ENCODE measurements at places on chromosomes 2 and 18.

- DNase-seq, result no peak
Measured at GRCh38 chr2:101803128-101803527, 105.6 kb downstream of the MAP4K4 start.

GRCh38 chr2:348361-348916 lies 60.5 kb upstream of the ALKAL2 start:
- no peak for DNase-seq

DNA sequence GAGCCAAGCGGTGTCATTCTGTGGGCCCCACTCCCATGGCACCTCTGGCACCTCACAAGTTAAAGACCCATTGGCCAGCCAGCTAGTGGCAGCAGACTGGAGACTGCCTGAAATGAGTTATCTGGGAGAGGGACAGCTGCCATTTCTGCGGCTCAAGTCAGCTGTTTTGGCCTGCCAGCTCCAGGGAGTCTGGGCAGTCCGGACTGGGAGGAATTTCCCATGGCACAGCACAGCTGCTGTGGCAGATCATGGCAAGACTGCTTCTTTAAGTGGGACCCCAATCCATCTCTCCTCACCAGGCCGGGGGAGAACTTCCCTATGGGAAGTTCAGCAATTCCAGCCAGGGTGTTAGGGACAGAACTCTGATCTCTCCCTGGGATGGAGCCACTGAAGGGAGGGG lies 2187.6 kb upstream of the CELF4 start:
- no peak for DNase-seq

GRCh38 chr2:155377266-155377680 lies 678.8 kb downstream of the KCNJ3 start:
- no peak for DNase-seq

- DNase-seq, result no peak
Measured at GRCh38 chr2:218855305-218856166, 4.1 kb upstream of the WNT6 start.

GRCh38 chr18:5456577-5457461 lies 87.0 kb downstream of the EPB41L3 start:
- DNase-seq, result no peak

GRCh38 chr18:65523461-65523860 lies 227.4 kb upstream of the CDH7 start:
- DNase-seq, result no peak

- no peak for DNase-seq
Measured at GRCh38 chr18:8765783-8766463, 60.6 kb downstream of the MTCL1 start.

DNA sequence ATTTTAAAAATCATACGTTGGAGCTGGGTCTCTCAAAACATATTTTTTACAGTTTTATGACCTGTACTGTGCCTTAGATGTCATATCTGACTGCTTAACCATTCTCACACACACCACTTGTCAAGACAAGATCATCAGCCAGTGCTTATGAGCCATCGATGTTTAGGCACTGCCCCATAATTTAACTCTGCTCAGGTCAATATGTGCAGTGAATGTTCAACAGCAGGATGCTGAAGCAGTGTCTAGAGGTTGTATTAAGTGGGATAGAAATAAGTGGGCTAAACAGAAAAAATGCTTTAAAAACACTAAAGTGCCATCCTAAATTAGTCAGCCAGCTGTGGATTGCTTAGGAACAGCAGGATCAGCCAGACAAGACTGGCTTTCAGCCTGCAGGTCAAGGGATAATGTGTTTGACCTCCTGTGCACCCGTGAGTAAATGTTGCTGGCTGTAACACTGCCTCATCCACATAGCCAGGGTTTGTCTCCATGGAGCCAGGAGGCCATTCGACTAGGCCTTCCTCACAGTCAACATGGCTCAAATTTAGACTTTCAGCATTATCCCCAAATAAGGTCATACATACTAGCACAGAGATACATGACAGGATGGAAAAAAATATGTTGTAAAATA lies 139.0 kb upstream of the NXPH2 start:
- DNase-seq, result no peak

GRCh38 chr2:207357216-207357615 lies 172.5 kb upstream of the CREB1 start:
- no peak for DNase-seq

GRCh38 chr2:45622336-45623075 lies 11.4 kb upstream of the SRBD1 start:
- no peak for DNase-seq

GRCh38 chr2:241235859-241236593 lies 47.5 kb downstream of the ANO7 start:
- no peak for DNase-seq

GRCh38 chr2:9757501-9758264 lies 85.6 kb upstream of the TAF1B start:
- DNase-seq, result no peak

GRCh38 chr18:65227970-65228369 lies 522.8 kb upstream of the CDH7 start:
- no peak for DNase-seq

DNA sequence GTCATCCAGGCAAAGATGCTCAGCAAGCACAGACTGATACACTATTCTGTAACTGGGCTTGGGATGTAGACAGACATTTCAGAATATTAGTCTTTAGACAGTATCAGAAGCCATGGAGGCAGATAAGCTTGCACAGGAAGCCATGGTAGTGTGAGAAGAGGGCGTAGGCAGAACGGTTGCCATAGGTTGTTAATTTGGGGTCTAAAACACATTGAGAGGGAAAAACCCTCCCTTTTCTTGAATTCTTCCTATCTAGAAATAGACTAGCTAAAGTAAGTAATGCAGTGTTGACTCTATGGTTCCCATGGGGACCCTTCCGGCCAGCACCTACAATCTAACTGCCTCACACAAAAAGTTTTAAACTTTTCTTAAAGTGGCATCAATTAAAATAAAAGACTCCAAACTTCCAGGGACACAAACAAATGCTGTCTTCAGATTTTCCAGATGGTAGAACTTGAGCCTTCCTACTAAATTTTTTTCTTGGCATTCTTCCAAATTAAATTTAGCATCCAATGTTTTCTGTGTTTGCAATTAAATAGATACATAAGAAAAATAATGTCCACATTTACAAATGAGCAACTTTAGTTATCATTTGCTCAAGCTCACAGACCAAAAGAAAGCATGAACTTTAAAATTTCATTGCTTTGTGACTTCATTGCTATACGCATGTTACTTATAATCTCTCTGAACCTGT lies 1.9 kb downstream of the PRKRA start:
- DNase-seq, result no peak

DNA sequence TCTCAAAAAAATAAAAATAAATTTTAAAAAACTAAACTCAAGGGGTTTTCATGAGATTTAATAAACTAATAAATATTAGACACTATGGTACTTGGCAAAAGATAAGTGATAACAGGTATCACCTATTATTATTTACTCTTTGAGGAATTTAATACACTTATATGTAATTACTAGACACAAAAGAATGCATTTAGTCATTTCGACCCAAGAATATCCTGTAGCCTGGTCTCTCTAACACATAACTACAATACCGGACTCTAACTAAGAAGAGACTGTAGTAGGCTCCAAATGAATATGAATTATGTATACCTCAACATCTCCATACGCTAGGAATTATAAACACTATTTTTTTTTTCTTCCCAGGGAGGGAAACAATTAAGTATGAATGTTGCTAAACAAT lies 850.7 kb downstream of the CPS1 start:
- DNase-seq, result no peak

- no peak for DNase-seq
Measured at GRCh38 chr18:23194155-23194996, 59.1 kb downstream of the CABLES1 start.

DNA sequence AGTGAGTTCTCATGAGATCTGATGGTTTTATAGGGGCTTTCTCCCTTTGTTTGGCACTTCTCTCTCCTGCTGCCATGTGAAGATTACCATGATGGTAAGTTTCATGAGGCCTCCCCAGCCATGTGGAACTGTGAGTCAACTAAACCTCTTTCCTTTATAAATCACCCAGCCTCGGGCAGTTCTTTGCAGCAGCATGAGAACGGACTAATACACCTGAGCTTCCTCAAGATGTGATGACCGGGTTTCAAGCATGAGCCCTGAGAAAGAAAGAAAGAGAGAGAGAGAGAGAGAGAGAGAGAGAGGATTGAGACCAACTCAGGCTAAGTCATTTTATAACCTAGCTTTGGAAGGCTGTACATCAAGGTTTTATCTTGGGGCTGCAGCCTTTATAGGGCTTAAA lies 167.7 kb upstream of the SERPINE2 start:
- DNase-seq, result no peak

GRCh38 chr2:212073360-212073759 lies 465.2 kb downstream of the ERBB4 start:
- no peak for DNase-seq

DNA sequence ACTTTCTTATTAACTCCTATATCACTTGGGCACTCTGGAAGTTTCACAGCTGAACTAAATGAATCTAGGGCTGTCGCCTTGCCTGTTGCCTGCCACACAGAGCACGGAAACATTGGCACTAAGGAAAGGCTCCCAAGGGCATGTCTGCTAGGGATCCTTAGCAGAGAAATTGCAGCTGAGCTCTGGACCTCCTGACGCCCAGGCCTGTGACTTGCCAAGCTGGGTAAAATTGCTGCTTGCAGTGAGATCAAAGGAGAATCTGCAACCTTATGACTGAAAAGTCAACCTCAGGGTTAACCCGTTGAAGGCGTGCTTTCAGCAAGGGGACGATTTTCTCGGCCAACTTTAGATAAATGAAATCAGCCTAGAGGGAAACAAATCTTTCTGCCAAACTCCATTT lies 189.8 kb downstream of the NCK2 start:
- DNase-seq, result no peak

DNA sequence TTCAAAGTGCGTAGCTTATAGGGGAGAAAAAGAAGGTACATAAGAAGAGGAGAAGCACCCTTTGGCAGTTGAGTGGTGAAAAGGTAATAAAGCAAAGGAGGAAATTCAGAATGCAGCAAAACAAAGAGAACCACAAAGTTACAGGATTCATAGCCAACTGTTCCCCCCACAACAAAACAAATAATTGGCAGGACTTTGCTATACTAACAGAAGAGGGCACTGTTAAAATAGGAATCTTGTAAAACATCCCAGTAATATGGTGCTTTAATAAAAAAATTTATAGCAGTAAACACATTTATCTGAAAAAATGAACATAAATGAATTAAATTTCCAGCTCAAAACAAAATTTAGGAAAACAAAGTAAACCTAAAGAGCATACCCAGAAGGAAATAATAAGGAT lies 42.3 kb downstream of the R3HDM1 start:
- DNase-seq, result no peak

GRCh38 chr2:95357717-95358280 lies 44.7 kb upstream of the FAHD2A start:
- DNase-seq, result no peak

GRCh38 chr2:119860924-119861323 lies 101.2 kb downstream of the PTPN4 start:
- no peak for DNase-seq

GRCh38 chr2:131142849-131143248 lies 37.7 kb downstream of the PLEKHB2 start:
- DNase-seq, result no peak

- no peak for DNase-seq
Measured at GRCh38 chr18:58177004-58177717, 133.1 kb downstream of the NEDD4L start.

- DNase-seq, result no peak
Measured at GRCh38 chr18:46771141-46771540, 14.3 kb upstream of the ST8SIA5 start.

DNA sequence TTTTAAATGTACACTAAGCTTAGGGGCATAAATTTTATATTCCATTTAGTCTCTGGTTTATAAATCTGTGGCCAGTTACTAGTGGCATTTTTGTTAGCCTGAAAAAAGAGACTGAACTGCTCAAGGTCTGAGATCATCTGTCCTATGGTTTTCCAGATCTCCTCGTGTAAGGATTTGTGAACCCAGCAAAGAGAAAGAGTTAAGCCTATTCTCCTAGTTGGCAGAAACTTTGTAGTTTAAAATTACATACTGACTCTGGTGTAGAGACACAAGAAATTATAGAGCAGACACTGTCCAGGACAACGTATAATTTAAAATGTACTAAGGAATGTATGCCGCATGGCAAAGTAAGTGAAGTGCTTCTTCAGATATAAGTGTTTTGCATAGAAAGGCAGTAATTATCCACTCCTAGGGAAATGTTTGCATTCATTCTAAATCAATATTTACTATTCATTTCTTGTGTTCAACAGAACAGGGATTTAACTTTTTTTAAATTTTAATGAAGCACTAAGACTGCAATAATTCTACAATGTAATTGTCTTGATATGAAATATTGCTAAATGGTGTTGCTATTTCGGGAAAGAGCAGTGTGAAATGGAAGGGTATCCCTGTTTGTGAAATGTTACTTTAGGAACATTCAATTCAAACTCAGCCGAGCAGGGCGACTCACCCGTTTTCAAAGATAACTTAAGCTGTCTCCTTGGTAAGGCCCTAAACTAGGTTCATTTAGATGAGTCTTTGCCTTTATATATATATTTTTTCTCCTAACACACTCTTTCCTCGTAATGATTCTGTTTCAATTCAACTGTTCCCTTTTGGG lies 508.4 kb upstream of the ZEB2 start:
- DNase-seq, result no peak

GRCh38 chr2:173539615-173540014 lies 184.9 kb downstream of the CDCA7 start:
- no peak for DNase-seq

- DNase-seq, result no peak
Measured at GRCh38 chr2:32423536-32423935, 66.7 kb downstream of the BIRC6 start.

DNA sequence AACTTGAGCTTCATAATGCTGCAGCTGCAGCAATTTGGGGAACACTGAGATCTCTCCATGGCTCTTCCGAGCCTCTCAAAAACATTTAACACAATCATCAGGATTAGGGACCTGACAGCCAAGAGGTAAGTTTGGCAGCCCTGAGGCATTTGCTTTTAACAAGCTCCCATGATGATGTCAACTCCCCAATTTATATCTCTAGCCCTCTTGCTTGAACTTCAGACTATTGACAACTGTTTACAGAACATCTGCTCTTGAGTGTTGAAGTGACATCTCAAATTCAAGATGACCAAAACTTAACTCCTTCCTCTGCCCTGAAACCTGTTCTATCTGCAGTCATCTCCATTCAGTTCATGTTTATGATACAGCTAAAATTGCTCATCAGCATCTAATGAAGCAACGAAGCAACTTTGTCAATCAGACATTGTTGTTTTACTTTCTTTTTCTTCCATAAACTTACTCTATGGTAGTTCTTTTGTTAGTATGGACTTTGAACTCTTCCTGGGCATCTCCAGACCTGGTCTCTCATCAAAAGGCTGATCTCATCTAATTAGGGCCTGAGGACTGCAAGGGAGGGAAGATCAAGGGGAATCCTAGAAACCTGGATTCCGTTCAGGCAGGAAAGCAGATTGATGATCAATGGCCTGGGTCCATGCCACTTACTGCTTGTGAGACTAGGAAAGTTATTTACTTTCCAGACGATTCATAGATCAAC lies 48.1 kb downstream of the SEMA4F start:
- DNase-seq, result no peak
